T-cell (primary cell): ENCODE measurements at places on chromosomes 3 and 15. TPM values are rescaled to one million over a fixed set of nuclear protein-coding genes. Genes with fewer than 3 reads are reported as not detected.
A peak's percentile ranks its signal among the peaks of the same experiment; 100 is the strongest.

DNA sequence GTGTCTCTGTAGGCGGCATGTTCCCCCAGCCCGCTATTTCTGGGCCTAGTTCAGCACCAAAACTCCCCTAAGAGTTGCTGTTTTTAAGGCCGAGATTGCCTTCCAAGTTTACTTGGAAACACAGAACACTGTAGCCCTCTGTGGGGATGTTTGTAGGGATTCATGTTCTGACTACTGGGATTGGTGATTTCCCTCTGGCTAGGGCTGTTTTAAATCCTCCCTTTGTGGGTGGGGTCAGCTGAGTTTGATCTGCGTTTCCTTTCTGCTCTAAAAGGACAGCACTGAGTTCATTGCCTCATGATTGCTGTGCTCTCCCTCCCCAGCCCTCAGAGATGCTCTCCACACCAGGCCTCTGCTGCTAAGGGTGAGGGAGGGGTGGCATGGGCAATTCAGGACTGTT, 640.6 kb upstream of the DPPA4 start:
- H3K27me3 ChIP-seq = no peaks in the 10 kb centered on the region
- no peak overlapping the region for H3K27ac ChIP-seq
- no peak overlapping the region for H3K4me3 ChIP-seq
- DNase-seq = no peak
- H3K36me3 ChIP-seq = no peaks in the 10 kb centered on the region

- H3K27ac ChIP-seq = no peak overlapping the region
- no peak for DNase-seq
- H3K4me3 ChIP-seq = no peak overlapping the region
- no peaks in the 10 kb centered on the region for H3K36me3 ChIP-seq
Measured at GRCh38 chr3:123789760-123790159, 94.4 kb downstream of the MYLK start.

- peak overlapping the region; percentile 67 for H3K27ac ChIP-seq
- peak; percentile 17 for DNase-seq
- H3K4me3 ChIP-seq = peak overlapping the region; percentile 87
- H3K27me3 ChIP-seq = no peaks in the 10 kb centered on the region
- H3K4me1 ChIP-seq = peaks cover 10% of the 10 kb centered on the region
Measured at GRCh38 chr3:129315223-129315997, 36.7 kb downstream of the HMCES start.

- H3K36me3 ChIP-seq = no peaks in the 10 kb centered on the region
- H3K4me1 ChIP-seq = no peaks in the 10 kb centered on the region
- no peak overlapping the region for H3K4me3 ChIP-seq
- no peak overlapping the region for H3K27ac ChIP-seq
- DNase-seq = no peak
Measured at GRCh38 chr3:27577504-27577903, 93.3 kb upstream of the SLC4A7 start.

DNA sequence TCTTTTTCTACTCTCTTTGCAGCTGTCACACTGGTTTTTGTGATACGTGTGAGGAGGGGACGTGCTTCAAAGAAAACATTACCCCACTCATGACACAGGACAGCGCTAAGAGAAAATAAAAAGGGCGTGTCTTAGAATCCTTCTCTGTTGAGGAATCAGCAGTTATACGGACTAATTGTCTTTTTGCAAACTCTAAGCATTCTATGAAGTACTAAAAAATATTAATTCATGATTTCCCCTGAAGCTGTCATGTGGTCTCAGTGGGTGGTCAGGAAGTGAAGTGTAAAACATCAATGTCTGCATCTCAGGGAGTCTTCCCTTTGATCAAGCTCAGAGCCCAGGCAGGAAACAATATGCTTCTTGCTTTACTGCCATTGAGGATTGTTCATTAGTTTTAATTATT, 117.5 kb upstream of the CRBN start:
- no peaks in the 10 kb centered on the region for H3K27me3 ChIP-seq
- no peaks in the 10 kb centered on the region for H3K36me3 ChIP-seq
- no peak for DNase-seq
- peak overlapping the region; percentile 23 for H3K4me3 ChIP-seq
- H3K4me1 ChIP-seq = peaks cover 22% of the 10 kb centered on the region

- no peaks in the 10 kb centered on the region for H3K27me3 ChIP-seq
- DNase-seq = no peak
- no peaks in the 10 kb centered on the region for H3K4me1 ChIP-seq
- no peak overlapping the region for H3K4me3 ChIP-seq
- H3K27ac ChIP-seq = no peak overlapping the region
Measured at GRCh38 chr3:89165636-89166263, 58.3 kb downstream of the EPHA3 start.

GRCh38 chr3:139236336-139236735, 107.5 kb upstream of the MRPS22 start:
- H3K4me3 ChIP-seq = no peak overlapping the region
- no peaks in the 10 kb centered on the region for H3K36me3 ChIP-seq
- no peak overlapping the region for H3K27ac ChIP-seq
- H3K27me3 ChIP-seq = peaks cover 3% of the 10 kb centered on the region
- no peak for DNase-seq

DNA sequence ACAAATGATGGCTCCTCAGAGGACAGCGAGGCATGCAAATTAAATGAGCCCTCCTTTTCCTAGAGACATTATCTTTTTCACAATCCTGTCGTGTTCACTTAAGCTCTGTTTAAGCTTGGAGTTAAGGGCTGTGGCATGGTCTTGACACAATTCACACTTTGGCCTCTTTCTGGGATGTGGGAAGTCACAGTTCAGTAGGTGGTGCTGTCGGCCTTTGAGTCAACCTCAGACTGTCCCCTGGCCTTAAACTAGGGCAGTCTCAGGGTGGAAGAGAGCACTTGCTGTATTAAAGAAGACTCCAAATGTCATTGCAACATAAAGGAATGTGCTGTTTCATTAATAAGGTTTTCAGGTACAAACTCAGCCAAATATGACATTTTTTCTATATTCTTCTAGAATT, 351.0 kb downstream of the MCTP2 start:
- H3K4me1 ChIP-seq = peaks cover 26% of the 10 kb centered on the region
- DNase-seq = no peak
- H3K36me3 ChIP-seq = no peaks in the 10 kb centered on the region
- H3K4me3 ChIP-seq = no peak overlapping the region

DNA sequence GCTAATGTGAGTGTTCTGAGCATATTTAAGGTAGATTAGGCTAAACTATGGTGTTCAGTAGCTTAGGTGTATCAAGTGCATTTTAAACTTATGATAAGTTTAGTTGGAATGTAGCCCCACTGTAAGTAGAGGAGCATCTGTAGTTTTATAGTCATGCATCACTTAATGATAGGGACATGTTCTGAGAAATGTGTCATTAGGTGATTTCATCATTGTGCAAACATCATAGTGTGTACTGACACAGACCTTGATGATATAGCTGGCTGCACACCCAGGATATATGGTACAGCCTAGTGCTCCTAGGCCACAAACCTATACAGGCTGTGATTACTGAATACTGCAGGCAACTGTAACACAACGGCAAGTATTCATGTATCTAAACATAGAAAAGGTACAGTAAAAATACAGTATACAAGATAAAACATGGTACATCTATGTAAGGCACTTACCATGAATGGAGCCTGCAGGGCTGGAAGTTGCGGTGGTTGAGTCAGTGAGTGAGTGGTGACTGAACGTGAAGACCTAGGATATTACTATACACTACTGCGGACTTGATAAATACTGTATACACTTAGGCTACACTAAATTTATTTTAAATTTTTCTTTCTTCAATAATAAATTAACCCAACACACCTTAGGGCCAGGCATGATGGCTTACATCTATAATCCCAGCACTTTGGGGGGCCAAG, 17.9 kb downstream of the DNAH1 start:
- H3K27me3 ChIP-seq = no peaks in the 10 kb centered on the region
- no peak for DNase-seq
- peaks cover 18% of the 10 kb centered on the region for H3K36me3 ChIP-seq
- H3K4me3 ChIP-seq = no peak overlapping the region
- H3K27ac ChIP-seq = no peak overlapping the region

DNA sequence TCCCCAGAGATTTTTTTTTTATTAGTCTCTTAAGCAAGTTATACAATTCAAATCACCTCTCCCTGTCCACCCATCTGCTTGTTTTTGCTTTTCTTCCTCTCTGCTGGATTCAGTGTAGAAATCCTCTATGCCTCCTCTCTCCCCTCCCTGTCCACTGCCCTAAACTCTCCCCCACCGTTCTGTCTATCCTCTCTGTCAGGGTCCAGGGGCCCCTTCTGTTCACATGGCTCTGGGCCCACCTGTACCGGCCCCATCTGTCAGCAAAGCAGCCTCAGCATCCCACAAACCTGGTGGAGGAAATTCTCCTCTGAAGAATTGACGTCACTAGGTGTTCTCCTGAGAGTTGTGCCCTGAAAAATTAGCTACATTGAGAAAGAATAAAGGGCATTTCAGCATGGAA, 137.6 kb upstream of the CMC1 start:
- H3K36me3 ChIP-seq = no peaks in the 10 kb centered on the region
- H3K27ac ChIP-seq = no peak overlapping the region
- DNase-seq = no peak
- H3K4me3 ChIP-seq = no peak overlapping the region

- no peaks in the 10 kb centered on the region for H3K4me1 ChIP-seq
- no peaks in the 10 kb centered on the region for H3K27me3 ChIP-seq
- no peak overlapping the region for H3K27ac ChIP-seq
- H3K36me3 ChIP-seq = no peaks in the 10 kb centered on the region
- no peak for DNase-seq
Measured at GRCh38 chr3:44160818-44161217, 80.9 kb upstream of the TOPAZ1 start.

DNA sequence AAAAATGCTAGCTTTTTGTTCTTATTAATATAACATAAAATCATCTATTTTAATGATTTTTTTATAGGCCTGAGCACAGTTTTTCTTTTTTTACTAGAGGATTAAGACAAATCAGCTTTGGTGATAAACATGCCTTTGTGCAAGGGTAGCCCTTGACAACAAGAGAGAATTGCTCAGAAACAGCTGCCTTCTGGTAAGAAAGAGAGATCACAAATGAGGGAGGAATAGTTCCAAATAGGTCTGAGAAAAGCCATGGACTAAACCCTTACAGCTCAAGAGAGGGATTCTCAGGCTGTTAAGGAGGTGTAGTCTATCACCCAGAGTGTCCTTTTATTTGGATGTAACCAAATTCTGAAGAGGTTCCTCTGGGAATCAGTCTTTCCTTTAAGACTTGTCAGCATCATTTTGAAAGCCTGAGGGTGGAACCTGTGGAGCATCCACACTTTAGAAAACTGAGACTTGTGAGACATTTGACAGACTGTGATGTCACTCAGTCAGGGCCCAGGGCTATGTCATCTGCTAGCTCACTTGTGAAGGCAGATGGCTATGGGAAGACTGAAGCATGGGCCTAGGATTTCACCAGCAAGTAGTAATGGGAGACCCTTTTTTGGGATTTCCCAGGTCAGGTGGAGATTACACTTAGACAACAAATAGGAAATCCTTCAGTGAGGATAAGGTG, 102.9 kb upstream of the KCNAB1 start:
- H3K4me1 ChIP-seq = no peaks in the 10 kb centered on the region
- no peaks in the 10 kb centered on the region for H3K27me3 ChIP-seq
- no peak overlapping the region for H3K27ac ChIP-seq
- no peak overlapping the region for H3K4me3 ChIP-seq
- no peaks in the 10 kb centered on the region for H3K36me3 ChIP-seq
- no peak for DNase-seq

DNA sequence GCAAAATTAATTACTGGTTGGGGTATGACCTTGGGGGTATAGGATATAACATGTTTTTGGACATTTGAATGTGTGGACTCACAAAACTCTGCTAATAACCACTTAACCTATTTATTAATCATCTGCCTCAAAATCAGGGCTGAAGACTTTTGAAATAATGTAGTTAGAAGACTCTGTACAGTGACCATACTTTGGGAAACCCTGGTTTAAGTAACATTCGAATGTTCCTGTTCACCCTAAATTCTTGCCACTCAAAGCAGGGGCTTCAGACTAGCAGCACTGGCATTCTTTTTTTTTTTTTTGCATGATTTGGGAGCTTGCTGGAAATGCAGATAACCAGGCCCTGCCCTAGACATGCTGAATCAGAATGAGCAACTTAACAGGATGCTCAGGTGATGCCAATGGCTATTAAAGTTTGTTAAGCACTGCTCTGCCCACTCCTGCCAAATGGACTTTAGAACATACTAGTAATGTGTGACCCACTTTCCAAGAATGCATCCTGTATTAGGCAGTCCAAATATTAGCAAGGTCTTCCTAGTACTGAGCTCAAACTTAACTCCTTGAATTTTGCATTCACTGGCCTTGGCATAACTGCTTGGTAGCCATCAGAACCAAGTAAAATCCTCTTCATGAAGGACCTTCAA, 12.7 kb upstream of the ST3GAL6 start:
- H3K27ac ChIP-seq = no peak overlapping the region
- no peak overlapping the region for H3K4me3 ChIP-seq
- H3K27me3 ChIP-seq = no peaks in the 10 kb centered on the region
- H3K36me3 ChIP-seq = peaks cover 2% of the 10 kb centered on the region

DNA sequence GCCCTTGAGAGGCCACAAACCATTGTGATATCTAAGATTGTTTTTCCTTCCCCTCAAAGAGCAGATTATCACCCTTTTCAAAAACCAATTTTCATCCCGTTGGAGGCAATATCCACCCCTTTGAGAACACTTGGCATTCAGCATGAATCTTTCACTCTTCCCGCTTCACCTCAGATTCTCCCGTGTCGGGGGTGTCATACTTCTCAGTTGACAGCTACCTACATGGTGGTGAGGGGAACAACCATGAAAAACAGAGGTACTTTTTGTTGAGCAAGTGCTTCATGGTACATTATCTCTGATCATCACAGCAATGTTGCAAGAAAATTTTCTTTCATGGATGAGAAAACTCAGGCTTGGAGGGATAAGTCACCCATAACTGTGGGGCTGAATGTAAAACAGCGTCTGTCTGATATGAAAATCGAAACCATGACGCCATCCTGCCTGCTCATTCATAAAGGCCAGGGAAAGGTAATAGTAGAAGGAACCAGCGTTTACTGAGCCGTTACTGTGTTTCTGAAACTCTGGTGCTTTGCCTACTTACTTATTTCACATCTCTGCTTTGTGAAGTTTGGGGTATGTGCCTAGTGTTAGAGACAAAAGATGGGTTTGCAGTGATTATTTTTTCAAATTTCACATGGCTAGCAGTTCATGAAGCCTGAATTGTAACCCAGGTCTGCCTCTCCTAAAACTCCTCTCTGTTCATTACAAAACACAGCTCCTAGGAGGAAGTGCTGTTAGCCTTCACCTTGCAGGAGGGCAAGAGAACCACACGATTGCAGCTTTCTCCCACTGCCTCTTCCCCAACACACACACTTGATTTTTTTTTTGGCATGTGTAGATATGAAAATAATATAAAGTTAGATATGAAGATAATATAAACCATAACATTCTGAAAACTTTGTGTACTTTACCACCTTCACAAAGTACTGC, 35.4 kb downstream of the SV2B start:
- H3K36me3 ChIP-seq = no peaks in the 10 kb centered on the region
- no peak overlapping the region for H3K4me3 ChIP-seq
- no peak for DNase-seq
- no peaks in the 10 kb centered on the region for H3K4me1 ChIP-seq
- H3K27me3 ChIP-seq = peaks cover 17% of the 10 kb centered on the region

CYP11A1 gene
- total RNA-seq = 0.79 TPM

CACNA2D3 gene
- total RNA-seq = not detected

CCDC54 gene
- not detected for total RNA-seq

UROC1 gene
- total RNA-seq = not detected

CPNE9 gene
- 0.26 TPM for total RNA-seq

SOX2 gene
- 0.26 TPM for total RNA-seq

EPHB1 gene
- not detected for total RNA-seq

HRH1 gene
- 0.46 TPM for total RNA-seq

FSTL1 gene
- total RNA-seq = 1.8 TPM
